ENCODE measurements at places on chromosomes 7 and 10. TPM values are rescaled to one million over a fixed set of nuclear protein-coding genes. Genes with fewer than 3 reads are reported as not detected.

Gene PNLIPRP2
- total RNA-seq, result not detected

Gene SFRP5
- total RNA-seq, result not detected

Gene BAZ1B
- 22.3 TPM for total RNA-seq

Gene ABCB1
- total RNA-seq, result 2.7 TPM

Gene FBXO24
- total RNA-seq, result 0.32 TPM

Gene EFCAB10
- 0.20 TPM for total RNA-seq

Gene SHH
- not detected for total RNA-seq

Gene CHN2
- 1.6 TPM for total RNA-seq

Gene MEST
- 9.5 TPM for total RNA-seq

Gene RAB11FIP2
- 6.2 TPM for total RNA-seq

Gene CCL24
- 0.56 TPM for total RNA-seq

Gene HSPB1
- 4,957 TPM for total RNA-seq

Gene JCAD
- 2.3 TPM for total RNA-seq

Gene NAMPT
- 418 TPM for total RNA-seq

Gene TMEM176B
- total RNA-seq, result 4.2 TPM

Gene PDGFA
- total RNA-seq, result 4.1 TPM

Gene OR13A1
- 0.32 TPM for total RNA-seq

Gene PDE6C
- total RNA-seq, result not detected

Gene LZTS2
- 23.0 TPM for total RNA-seq

Gene GPR85
- total RNA-seq, result 0.32 TPM

Gene BTRC
- 19.0 TPM for total RNA-seq

Gene TMEM72
- not detected for total RNA-seq

Gene CALN1
- 0.24 TPM for total RNA-seq

Gene ACBD7
- 0.32 TPM for total RNA-seq

Gene ENO4
- total RNA-seq, result not detected

Gene SYT15
- total RNA-seq, result 1.4 TPM

Gene TEX36
- total RNA-seq, result not detected

Gene GSDME
- total RNA-seq, result 8.3 TPM

Gene UNCX
- total RNA-seq, result not detected

Gene STEAP1
- total RNA-seq, result 8.8 TPM

Gene CDK14
- 1.1 TPM for total RNA-seq

Gene HPSE2
- 0.20 TPM for total RNA-seq

Gene CALHM1
- total RNA-seq, result 0.04 TPM

Gene PPP1R17
- total RNA-seq, result not detected

Gene ANKRD2
- 0.56 TPM for total RNA-seq

Gene SERPINE1
- total RNA-seq, result 5.3 TPM

Gene LMOD2
- not detected for total RNA-seq

Gene LGI1
- total RNA-seq, result not detected

Gene UPK3BL2
- 88.8 TPM for total RNA-seq

Gene LIPK
- total RNA-seq, result 3.3 TPM

Gene GNGT1
- total RNA-seq, result 0.08 TPM

Data from esophagus mucosa (tissue), 1 donor.